ENCODE measurements at places on chromosomes 7 and 10.

- peak; percentile 27 for DNase-seq
These were observed 90.2 kb downstream of the DLG5 start for GRCh38 chr10:77836299-77836820.

DNA sequence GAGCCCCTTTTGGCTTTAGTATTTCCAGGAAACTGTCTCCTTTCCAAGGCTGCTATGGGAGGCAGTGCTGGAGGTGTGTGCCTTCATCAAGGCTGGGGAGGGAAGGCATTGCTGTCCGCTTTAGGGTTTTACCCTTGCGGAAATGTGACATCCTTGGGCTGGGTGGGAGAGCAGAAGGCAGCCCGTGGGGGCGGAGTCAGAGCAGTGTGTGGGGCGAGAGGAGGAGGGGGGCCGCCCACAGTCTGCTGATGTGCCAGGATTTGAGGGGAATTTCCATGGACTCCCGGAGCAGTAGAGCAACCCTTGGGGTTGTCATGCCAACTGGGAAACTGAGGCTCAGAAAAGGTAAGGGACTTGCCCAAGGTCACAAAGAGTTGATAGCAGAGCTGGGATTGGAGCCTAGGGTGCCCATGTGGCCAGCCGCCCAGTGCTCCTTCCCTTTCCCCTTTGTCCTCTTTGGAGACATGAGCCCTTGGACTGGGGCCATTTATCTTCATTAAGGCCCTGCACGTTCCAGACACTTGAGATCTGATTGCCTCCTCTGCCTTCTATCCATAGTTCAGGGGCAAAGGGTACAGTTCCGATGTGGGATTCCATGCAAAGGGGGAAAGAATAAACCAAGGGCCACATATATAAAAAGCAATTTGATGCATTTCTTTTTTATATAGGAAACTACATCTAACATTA, 22.2 kb downstream of the TSPAN15 start:
- no peak for DNase-seq

DNA sequence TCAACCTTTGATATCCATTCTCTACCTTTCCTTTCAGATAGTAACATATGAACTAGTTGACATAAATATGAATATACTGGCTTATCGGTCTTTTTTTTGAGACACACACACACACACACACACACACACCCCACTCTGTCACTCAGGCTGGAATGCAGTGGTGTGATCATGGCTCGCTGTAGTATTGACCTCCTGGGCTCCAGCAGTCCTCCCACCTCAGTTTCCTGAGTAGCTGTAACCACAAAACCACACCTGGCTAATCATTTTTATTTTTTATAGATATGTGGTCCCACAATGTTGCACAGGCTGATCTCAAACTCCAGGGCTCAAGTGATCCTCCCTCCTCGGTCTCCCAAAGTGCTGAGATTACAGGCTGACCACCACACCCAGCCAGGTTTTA, 14.2 kb upstream of the NT5C3A start:
- DNase-seq: no peak

GRCh38 chr10:74901301-74901700, 74.9 kb downstream of the KAT6B start:
- no peak for DNase-seq

DNA sequence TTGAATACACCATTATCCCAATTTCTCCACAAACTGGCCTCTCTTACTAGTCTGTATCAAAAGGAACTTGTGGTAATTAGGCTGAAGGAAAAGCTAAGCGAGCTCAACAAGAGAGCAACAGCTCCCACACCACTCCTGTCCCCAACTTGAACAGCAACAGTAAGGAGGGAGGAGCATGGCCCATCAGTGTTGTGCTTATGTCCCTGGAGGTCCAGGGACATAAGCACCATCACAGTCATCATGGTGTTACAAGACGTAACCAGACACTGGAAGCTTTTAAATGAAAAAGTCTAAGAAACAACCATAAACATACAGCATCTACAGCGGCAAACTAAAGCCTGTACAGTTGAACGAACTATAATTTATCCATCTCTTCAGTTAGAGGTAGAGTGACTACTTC, 989 bp downstream of the ERLIN1 start:
- no peak for DNase-seq

GRCh38 chr10:43899224-43899959, 250.7 kb upstream of the ZNF32 start:
- DNase-seq: no peak

DNA sequence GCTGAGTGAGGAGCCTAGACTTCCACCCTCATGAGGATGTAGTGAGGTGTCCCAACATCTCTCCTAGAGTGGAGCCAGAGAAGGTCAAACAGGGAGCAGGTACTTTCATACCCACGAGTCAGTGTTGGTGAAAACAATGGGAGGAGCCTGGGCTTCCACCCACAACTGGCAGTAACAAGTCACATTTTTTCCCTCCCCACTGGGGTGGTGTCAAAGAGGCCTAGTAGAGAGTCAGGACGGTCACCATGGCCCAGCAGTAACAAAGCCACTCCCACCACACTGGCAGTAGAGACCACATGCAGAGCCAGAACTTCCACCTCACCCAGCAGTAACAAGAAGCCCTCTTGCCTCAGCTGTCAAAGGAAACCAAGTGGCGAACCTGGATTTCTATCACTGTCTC, 280.2 kb upstream of the IMMP2L start:
- no peak for DNase-seq

- no peak for DNase-seq
These were observed 76.0 kb downstream of the USP6NL start for GRCh38 chr10:11535346-11535959.

DNA sequence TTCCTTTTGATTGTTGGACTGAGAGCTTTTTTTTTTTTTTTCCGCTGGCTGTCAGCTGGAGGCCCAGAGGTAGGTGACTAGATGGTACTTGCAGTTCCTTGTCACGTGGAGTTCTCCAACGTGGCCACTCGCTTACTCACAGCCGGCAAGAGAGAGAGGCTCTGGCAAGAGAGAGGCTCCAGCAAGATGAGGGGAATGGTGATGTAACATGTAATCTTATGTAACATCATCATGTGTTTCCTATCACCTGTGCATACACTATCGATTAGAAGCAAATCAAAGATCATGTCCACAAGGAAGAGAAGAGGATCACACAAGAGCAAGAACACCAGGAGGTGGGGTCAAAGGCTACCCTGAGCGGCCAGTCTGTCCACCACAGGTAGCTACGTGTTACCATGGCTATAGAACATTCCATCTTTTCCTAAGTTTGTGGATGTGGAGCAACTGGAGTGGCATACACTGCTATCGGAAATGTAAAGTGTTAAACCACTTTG, 4.0 kb upstream of the BORCS7 start:
- DNase-seq: no peak

DNA sequence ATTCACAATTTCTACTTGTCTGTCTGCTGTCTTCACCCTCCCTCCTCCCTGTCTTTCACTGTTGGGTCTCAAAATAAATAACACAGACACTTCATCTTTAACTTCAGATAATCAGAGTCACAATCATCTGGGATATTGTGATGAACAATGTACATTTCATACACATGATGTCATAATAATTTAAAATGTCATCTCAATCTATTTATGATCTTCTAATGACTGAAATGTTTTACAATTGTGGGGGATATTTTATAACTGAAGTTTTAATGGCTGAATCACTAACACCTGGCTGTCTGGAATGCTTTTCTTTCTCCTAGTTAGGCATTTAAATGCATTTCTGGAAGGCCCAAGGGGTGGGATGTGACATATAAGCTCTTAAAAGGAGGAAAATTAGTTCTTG, 859.8 kb downstream of the LRMDA start:
- DNase-seq: no peak

- no peak for DNase-seq
These were observed 136.5 kb upstream of the ETV1 start for GRCh38 chr7:14125998-14126397.

- no peak for DNase-seq
These were observed 56.8 kb downstream of the MPP7 start for GRCh38 chr10:28246023-28246422.

- no peak for DNase-seq
These were observed 65.4 kb downstream of the GRID1 start for GRCh38 chr10:86300931-86301830.

GRCh38 chr10:68462536-68462935, 9.2 kb downstream of the DNA2 start:
- DNase-seq: no peak

DNA sequence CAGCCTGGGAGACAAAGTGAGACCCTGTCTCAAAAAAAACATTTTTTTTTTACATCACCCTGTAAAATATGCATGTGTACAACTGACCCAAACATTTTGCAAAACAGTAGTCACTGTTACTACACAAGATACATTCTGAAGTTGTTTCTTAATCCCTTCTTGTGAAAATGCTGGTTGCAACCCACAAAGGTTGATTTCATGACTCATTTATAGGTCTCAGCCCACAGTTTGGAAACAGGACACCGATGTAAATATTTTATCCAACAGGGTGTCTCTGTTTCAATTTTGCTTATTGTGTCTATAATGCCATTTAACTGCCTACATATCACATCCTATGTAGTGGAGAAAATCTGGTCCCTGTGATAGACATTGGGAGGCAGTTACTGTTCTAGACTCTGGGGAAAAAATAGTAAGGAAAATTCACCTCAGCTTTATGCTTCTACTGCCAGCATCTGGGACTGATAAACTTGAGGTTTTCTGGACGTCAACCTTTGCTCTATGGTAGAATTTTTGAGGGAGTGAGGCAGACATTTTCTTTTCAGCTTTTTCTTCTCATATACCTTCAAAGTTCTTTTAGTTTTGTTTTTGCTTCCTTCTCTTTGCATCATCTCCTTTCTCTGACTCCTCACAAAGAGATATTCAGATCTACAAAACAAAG, 1.6 kb upstream of the RAB19 start:
- no peak for DNase-seq

DNA sequence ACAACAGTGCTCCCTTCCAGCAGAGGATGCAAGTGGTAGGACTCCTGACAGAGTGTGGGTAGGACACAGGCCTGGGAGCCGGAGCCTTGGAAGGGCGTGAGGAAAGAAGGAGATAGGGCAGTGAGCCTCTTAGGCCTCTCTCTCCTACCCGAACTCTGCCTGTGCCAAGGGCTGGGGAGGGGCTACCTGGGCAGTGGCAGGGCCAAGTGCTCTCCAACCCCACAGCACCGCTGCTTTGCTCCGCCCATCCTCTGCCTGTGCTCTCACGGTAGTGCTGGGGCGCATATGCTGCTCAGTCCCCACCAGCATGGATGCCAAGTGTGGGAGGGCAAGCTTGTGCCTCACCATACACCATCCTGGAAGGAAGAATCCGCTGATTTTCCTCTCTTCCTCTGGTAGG, 7.5 kb downstream of the FAM131B start:
- DNase-seq: no peak

- DNase-seq: no peak
These were observed 40.9 kb downstream of the FRMPD2 start for GRCh38 chr10:48233559-48234005.

DNA sequence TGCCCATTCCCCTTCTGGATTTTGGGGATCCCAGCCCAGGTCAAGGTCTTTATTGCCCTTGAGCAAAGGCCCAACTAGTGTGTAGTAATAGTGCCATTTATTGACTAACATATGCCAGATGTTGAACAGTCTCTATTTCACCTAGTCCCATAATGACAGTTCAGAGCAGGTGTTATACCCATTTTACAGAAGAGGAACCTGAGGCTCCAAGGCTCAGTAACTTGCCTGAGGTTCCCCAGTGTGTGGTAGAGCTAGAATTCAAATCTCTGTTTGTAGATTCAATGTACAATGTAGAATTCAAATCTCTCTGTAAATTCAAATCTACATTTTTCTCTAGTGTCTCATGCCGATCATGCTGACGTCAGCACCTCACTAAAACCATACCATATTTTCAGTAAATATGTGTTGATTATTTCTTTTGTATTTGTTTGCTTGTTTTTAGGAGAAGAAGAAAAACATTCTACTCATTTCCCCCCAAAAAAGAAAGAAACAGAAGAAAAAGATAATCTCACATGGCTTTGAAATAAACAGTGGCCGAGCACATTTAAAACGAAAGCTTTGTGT, 329.7 kb downstream of the PRPF18 start:
- no peak for DNase-seq

DNA sequence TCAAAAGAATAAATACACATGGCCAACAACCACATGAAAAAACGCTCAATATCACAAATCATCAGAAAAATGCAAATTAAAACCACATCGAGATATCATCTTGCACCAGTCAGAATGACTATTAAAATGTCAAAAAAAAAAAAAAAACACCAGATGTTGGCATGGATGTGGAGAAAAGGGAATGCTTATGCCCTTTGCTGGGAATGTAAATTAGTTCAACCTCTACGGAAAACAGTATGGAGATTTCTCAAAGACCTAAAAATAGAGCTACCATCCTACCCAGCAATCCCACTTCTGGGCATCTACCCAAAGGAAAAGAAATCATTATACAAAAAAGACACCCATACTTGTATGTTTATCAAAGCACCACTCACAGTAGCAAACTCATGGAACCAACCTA, 45.0 kb upstream of the DIP2C start:
- no peak for DNase-seq

DNA sequence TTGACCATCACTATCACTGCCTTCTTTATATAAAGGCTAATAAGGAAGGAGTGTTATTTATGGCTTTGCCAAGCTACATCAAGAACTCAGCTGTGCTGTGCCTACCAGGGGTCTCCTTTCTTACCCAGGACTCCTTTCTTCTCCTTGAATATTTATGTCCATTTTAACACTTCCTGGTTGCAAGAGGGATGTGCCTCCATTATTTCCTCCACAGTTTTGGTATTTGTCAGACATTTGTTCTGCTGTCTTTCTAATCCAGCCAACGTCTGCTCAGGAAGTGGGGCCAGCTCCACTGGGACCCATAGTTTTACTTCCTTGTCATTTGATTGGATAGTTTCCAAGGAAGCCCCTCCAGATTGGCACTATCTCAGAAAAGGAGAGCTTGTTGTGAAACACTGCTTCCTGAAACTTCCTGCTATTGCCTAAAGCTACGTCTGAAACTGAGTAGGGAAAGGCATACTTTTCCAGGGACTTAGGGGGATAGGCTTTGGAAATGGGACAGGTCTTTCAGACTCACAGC, 6.6 kb upstream of the STRIP2 start:
- DNase-seq: no peak

GRCh38 chr10:126259760-126260479, 128.4 kb downstream of the ADAM12 start:
- no peak for DNase-seq

DNA sequence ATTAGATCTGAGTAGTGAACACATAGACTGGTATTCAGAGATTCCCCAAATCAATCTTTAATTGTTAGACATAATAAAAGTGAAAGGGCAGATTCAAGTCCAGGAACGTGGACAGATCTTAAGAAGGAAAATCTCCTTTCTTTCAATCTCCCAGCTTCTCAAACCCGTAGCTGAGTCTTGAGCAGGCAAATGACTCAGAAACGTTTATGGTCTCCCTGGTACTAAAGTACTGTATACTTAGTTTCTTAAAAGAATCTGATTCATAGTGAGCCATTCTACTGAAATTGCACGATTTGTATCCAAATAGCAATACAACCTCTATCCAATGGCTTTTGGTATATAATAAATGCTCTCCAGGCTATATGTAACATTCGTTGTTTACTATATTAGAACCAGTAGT, 140.4 kb upstream of the RHEB start:
- no peak for DNase-seq

GRCh38 chr7:70266186-70266585, 667.9 kb downstream of the AUTS2 start:
- no peak for DNase-seq
